Right ventricle myocardium inferior (tissue), 1 donor: ENCODE measurements at places on chromosomes 13 and 19. TPM values are rescaled to one million over a fixed set of nuclear protein-coding genes. Genes with fewer than 3 reads are reported as not detected.
A peak's percentile ranks its signal among the peaks of the same experiment; 100 is the strongest.

ASPDH gene
- total RNA-seq: not detected

OR7D2 gene
- 0.08 TPM for total RNA-seq

GRCh38 chr13:114118086-114118485 lies 14.3 kb downstream of the RASA3 start:
- DNase-seq: no peak

C19orf81 gene
- 2.5 TPM for total RNA-seq

DNA sequence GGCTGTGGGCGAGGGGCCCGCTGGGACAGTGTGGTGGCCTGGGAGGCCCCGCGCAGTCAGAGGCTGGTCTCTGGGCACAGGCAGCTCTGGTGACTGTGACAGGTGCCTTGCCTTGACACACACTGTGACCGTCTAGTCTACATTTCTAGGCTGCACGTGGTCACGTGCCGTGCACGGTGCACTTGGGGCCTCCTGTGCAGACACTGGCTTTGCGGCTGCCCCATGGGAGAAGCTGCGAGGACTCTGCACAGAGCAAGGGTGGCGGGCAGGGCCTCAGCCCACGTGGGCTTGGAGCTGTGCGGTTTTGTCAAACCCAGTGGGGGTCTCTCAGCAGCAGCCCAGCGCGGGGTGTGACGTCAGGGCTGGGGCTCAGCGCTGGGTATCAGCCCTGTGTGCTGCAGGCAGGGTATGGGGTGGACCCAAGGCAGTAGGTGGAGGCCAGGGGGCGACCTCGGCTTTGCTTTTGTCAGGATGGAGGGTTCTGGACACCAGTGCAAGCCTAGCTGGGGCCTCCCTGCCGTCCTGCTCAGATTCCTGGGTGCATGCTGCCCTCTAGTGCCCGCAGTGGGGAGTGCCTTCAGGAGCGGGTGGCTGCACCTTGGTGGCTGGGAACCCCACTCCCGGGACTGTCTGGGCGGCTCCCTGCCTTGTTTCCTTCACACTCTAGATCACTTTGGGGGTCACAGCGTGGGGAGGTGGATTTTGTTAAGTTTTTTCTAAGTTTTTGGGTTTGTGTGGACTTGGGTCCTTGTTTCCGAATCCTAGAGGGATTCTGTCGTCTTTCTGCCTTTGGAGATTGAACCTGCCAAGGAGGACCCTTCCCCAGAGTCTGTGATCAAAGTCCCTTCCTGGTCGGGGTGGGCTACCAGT lies 62.6 kb downstream of the KDM4B start:
- DNase-seq: peak; percentile 90

GRCh38 chr13:40665126-40666044 lies 1.1 kb downstream of the FOXO1 start:
- peak; percentile 80 for DNase-seq

FAM216B gene
- 3.1 TPM for total RNA-seq

DNA sequence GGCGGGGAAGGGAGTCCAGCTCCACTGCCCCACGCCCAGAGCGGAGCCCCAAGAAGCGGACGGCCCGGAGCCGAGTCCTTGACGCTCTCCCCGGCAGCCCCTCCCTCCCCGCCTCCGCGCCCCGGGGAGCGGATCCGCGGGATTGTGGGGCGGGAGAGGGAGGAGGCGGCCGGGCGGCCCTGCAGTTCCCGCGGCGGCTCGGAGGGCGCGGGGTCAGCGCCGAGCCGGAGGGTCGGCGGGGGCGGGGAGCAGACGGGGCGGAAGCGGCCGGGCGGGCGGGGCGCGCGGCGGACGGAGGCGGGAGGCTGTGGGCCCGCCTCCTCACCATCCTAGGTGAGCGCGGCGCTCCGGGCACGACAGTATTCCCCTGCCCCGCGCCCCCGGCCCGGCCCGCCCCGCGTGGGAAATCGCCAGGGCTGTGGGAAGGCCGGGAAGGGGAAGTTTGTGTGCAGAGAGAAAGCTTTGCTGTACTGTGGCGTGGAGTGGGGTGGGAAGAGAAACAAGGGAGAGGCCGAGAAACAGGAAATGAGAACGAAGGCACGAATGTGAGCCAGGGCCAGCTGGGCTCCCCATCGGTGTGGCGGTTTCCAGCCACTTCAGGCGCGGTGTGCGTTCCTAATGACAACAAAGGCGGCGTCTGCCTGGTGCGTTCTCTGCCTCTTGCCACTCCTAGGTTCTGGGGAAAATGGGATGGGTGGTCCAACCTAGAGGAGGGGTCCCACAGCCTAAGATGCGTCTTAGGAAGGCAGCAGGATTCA lies 1.3 kb upstream of the KLF12 start:
- DNase-seq: peak; percentile 83

MEDAG gene
- total RNA-seq: 4.7 TPM

- no peak for DNase-seq
These were observed 19.2 kb downstream of the ZNF486 start for GRCh38 chr19:20186174-20186573.

DNA sequence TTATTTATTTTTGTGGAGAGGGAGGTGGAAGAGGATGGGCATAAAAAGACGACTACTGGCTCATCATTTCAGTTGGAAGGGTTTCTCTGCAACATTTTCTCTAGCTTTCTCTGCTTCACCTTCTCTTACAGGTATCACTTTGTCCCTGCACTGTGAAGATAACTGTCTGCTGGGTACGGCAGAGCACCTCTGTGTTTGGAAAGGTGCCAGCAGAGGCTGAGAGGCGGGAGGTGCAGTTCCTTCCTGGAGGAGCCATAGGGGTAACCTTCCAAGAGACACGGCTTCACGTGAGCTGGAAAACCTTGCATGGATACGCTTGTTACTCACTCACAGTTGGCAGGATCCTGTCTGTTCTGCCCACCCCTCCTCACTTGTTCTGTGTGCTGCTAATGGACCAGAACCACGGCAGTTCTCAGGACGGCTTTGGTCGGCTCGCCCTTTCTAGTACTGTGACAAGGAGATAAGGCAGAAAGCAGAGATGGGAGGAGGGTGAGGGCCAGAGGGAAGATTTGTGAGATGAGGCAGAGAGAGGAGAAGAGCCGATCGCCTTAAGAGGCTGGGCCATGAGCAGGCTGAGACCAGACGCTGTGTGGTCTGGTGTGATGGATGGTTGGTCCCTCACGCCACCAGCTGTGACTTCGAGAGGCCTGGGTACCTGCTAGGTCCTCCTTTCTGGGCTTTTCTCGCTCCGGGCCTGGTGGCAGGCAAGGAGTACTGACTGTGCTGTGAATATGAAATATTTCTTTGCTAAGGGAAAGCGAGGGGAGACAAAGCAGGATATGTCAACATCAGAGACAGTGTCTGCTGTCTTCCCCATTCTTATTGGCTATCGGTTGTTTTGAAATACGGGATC lies 66.8 kb downstream of the MRPL57 start:
- DNase-seq: no peak

GRCh38 chr19:4705413-4706131 lies 18.1 kb downstream of the DPP9 start:
- DNase-seq: no peak

DNA sequence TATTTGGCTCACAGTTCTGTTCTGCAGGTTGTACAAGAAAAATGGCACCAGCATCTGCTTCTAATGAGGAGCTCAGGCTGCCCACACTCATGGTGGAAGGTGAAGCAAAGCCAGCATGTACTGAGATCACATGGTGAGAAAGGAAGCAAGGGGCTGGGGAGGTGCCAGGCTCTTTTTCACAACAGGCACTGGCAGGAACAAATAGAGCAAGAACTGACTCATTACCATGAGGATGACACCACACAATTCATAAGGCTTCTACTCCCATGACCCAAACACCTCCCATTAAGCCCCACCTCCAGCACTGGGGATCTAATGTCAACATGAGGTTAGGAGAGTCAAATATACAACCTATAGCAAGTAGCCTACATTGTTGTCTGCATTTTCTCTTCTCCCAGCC lies 522.6 kb downstream of the RFC3 start:
- DNase-seq: no peak

FCAR gene
- 0.27 TPM for total RNA-seq

- no peak for DNase-seq
These were observed 4.3 kb downstream of the NANOS3 start for GRCh38 chr19:13881251-13881691.

- DNase-seq: no peak
These were observed 997 bp upstream of the SAMD4B start for GRCh38 chr19:39341129-39341718.

FAM83E gene
- total RNA-seq: not detected

DNA sequence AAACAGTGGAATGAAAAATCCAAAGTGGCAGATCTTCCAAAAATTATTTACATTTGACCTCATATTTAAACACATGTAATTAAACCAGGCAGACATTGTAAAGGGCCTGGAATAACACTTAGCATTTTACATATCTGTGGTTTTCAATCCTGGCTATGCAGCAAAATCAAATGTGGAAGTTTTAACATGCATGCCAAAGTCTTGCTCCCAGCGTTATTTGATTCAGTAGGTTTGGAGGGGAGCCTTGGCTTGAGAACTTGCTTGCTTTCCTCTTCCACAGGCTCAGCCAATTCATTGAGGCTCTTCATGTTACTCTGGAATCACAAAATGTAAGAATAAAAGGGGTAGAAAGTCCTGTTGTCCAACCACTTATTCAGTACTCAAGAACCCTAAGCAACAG lies 42.5 kb upstream of the INTS6 start:
- DNase-seq: no peak

ZNF570 gene
- total RNA-seq: 8.4 TPM
